ENCODE measurements at places on chromosomes 4 and X.

- no peak for DNase-seq
Observed at GRCh38 chr4:95007998-95008397, 250.2 kb downstream of the BMPR1B start.

DNA sequence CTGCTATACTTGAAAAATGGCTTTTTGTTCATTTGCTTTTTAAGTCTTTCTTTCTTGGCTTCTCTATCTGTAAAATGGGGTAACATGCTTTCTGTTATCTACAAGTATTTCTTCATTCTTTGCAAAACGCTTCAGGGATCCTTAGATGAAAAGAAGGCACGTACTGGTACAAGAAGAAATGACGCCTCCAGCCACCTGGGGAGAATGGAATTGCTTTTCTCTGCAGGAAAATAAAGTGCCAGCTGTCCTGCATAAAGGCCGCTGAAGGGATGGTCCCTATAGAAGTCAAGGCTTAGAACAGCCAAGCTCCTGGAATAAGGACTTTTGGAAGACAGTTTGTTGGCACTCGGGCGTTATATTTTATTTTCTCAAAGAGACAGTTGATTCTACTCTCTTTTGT, 210.8 kb upstream of the RASGEF1B start:
- no peak for DNase-seq

DNA sequence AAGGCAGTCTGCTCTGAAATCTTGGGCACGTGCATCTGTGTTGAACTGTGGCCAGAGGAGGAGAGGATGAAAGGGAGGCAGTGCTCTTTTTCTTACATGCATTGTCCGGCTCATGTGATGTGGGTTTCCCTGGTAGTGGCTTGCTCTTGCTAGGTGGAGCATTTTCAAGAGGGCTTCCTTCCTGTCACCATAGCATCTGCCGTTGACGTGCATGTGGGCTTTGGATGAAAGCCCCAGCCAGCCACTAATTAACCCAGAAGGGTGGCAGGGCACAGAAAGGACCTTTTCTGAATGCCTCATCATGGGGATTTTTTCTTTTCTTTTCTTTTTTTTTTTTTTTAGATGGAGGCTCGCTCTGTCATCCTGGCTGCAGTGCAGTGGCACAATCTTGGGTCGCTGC, 121.3 kb downstream of the GPR143 start:
- no peak for DNase-seq

DNA sequence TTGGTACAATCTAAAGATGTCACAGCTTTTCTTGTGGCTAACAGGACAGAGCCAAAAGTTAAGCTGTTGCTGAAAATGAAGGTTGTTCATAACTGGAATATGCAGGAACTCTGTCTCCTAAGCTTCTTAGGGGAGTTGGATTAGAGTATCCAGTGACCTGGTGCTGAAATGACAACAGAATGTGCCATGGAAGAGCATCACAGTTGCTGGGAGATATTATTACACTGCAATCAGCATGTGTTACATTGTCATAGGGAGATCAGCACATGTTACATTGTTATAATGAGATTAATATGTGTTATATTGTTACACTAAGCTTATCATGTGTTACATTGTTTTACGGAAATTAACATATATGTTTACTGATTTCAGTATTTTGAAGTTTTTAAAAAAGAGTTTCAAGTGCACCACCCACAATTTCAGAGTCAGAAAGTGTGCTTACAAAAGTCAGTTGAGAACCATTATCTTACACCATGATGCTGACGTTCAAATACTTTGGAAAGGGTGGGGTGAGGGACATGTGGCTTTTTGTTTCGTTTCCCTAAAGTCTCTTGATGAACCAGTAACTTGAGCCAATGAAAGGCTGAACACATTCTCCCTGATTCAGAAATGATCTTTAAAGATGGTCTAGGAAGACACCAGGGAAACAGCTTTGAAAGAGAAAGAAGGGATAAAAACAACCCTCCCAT, 113.4 kb downstream of the DRD5 start:
- no peak for DNase-seq

DNA sequence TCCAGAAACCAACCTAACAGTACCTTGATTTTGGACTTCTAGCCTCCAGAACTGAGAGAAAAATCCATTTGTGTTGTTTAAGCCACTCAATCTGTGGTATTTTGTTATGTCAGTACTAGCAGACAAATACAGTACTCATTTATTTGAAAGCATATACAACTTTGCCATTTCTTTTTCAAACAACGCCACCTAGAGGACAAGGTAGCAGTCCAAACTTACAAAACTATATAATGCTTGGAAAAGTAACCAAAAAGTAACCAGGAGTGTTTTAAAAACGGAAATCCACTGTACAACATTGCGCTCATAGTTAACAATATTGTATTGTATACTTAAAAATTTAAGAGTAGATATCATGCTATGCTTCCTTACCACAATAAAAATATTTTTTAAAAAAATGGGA, 37.0 kb upstream of the FGF13 start:
- DNase-seq: no peak

- no peak for DNase-seq
Observed at GRCh38 chr4:105194328-105195231, 47.9 kb downstream of the TET2 start.

GRCh38 chr4:181933471-181933870, 309.7 kb upstream of the TENM3 start:
- DNase-seq: no peak

GRCh38 chr4:2186133-2186864, 55.6 kb downstream of the HAUS3 start:
- no peak for DNase-seq

DNA sequence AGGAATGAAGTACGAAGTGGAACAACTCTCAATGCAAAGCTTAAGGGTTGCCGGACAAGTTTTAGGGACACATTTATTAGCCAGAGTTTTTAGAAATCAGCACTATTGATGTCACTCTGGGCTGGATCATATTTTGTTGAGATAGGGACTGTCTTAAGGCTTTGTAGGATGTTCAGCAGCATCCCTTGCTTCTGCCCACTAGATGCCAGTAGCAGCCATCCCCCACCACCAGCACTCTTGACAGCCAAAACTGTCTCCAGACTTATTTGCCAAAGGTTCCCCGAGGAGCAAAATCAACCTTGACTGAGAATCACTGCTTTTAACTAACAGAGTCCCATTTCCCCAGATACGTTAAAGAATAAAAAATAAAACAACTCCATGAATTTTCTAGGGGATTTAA, 1497.3 kb downstream of the STIM2 start:
- DNase-seq: no peak

GRCh38 chr4:152628128-152628527, 51.7 kb downstream of the TMEM154 start:
- DNase-seq: peak; percentile 46

DNA sequence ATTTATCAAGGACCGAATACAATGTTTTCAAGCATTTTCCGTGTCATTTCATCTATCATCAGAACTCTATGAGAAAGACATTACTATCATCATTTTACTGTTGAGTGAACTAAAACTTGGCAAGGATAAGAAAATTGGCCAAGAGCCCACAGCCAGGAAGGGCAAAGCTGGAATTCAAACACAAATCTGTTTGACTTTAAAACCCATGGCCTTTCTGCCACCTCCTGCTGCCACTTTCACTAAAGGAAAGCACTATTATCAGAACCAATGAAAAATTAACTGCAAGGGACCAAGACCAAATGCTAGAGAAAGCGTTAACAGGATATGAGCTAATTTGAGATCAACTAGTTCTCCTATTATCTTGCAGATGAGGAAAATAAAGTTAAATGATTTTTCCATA, 2759.2 kb downstream of the ARAP2 start:
- DNase-seq: no peak

DNA sequence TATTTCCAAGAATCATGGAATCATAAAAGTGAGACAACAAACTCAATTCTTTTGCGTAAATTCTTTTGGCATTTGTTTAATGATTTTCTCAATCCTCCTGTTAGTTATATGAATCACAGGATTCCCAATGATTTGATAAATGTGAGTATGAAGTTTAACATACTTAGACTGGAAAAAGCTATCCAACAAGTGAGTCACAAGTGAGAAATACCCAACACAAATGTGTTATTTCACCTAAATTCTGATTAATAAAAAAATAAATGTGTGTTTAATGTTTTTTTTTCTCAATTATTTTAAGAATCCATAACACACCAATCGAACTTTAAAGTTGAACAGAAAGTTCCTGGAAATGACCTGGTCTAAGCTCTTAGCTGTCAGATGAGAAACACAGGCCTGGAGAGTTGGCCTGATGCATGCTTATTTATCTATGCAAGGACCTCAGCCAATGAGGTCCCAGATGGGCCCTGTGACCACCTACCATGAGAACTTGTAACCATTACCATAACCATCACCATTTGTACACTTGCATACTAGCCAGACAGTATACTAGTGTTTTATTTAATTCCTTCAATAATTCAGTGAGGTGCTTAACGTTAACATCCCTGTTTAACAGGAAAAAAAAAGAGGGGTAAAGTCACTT, 386.7 kb downstream of the SPRY1 start:
- no peak for DNase-seq

- DNase-seq: peak; percentile 81
Observed at GRCh38 chr4:175412746-175413145, 399.3 kb downstream of the GPM6A start.

DNA sequence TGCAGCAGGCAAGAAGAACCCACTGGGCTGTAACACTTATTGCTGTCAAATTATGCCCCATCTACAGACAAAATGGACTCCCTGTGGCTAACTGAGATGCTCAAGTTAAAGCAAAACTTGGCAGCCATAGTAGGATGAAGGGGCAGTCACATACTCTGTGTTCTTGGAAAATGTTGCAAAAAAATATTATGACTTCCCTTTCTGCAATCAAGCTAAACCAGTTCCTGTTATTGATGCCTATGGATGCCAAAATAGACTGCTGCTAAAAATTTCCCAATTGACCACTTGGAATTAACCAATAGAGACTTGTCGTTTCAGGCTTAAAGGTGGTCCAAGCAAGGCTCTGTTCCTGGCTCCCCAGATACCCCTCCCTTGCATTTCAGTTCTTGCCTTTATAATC, 49.5 kb downstream of the IQCM start:
- DNase-seq: no peak

DNA sequence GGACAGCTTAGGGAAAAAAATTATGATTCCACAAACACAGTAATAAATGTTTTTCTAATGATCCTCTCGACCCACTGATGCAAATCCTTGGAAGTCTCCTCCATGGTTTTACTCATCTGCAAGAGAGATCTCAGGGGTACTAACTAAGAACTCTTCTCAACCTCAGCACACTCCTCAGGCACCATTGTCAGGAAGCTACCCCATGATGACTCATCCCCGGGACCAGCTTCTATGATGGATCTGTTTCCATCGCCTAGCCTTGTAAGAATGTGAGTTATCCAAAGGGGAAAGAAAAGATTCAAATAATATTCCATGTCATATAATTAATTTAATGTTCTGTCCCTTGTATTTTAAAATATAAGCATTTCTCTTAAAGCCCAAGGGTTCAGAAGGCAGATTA, 816.1 kb upstream of the IGFBP7 start:
- DNase-seq: no peak

- DNase-seq: peak; percentile 26
Observed at GRCh38 chr4:52376132-52376704, 282.9 kb downstream of the USP46 start.

- no peak for DNase-seq
Observed at GRCh38 chrX:39308126-39308525, 506.9 kb downstream of the MID1IP1 start.

DNA sequence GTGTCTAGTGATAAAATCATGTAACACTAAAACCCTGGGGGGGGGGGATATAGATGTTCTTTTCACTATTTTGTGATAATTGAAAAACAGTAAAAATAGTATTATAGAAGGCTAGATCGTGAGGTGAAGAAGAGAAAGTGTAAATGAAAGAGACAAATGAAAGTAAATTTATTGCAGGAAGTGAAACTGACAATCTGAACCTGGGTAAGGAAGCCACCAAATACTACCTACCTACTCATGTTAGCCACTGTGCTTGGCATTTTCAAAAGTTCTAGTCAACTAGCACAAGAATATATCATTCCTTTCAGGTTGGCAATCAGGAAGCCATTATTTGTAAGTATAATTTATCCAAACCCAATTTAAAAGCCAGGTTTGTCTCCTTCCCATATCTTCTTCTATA, 1366.1 kb downstream of the FAM133A start:
- DNase-seq: no peak

- no peak for DNase-seq
Observed at GRCh38 chr4:15317246-15317645, 110.6 kb upstream of the C1QTNF7 start.

- no peak for DNase-seq
Observed at GRCh38 chr4:82398263-82398662, 24.5 kb upstream of the HNRNPD start.

DNA sequence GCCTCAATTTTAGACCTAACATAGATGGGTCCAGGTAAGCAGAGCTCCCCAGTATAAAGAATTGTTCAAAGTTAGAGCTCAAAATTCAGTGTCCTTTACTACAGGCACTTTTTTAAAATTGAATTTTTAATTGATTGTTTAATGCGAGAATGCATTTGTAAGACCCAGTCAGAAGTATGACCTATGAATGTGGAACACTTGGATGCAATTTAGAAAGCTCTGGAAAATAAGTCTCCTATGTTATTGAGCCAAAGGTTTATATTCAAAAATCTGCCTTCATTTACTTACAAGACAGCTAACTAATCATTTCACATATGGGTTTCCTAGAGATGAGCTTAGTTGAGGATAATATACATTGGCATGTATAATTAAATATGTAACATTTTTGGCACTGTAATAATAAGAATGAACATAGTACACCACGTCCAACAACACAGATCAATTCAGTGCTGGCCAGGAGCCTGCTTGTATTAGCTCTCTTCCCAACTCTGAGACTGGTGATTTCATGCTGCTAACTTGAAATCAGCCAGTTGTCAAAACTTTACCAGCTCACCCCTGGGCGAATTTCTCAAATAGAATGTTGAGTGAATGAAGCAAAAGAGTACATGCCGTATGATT, 197.2 kb upstream of the NPY2R start:
- no peak for DNase-seq

GRCh38 chrX:13078739-13079444, 34.5 kb upstream of the FAM9C start:
- DNase-seq: peak; percentile 73

DNA sequence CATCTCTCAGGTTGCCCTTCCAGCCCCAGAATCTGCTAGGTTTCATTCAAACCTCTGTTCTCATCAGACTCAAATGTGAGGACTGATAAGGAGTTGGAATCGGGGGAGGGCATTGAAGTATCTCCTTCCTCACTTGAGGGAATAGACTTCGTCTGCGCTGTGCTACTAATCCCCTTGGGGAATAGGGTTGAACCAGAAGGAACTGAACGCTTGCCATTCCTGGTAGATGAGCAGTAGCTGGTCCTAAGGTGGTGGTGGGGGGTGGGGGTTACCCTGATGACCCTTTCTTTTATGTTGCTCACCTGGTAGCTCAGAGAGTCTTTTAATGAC, 692 bp upstream of the SLC9A7 start:
- DNase-seq: no peak

DNA sequence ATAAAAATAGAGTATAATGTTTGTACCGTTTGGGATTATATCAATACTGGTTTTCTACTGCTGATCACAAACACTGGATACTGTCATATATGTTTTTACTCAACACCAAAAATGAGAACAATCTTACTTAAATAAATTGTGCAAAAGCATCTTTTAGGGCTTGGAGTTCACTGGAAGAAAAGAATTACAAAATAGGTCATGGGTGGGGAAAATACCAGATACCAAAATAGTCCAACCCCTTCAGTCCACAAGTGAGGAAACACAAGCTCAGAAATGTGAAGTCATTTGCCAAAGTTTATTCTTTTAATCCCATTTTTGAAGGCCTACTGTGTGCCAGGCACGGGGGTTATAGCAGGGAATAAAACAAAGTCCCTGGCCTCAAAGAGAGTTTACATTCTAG, 64.4 kb downstream of the ADGRG2 start:
- DNase-seq: no peak

Data from GM04504 (cell line).